ENCODE measurements at places on chromosomes 16 and 17.

DNA sequence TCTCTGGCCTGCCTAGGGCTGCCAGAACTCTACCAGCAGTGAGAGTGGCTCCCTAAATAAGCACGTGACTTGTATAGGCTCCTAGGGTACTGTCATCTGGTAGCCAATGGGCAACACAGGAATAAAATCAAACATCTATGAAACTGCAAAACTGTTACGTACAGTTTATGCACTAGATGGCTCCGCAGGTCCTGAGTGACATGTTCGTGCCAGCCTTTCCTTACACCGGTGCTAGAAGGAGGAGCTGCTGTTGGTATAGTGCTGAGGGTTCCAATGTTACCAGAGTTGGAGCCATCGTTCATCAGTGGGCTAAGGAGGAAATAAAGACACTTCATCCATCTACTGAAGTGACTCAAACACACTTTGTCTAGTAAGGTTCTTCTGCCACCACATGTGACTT is 63.2 kb upstream of the TRAP1 start:
- no peak for DNase-seq

- DNase-seq: no peak
Observed at GRCh38 chr17:10278218-10278617, 79.8 kb upstream of the GAS7 start.

DNA sequence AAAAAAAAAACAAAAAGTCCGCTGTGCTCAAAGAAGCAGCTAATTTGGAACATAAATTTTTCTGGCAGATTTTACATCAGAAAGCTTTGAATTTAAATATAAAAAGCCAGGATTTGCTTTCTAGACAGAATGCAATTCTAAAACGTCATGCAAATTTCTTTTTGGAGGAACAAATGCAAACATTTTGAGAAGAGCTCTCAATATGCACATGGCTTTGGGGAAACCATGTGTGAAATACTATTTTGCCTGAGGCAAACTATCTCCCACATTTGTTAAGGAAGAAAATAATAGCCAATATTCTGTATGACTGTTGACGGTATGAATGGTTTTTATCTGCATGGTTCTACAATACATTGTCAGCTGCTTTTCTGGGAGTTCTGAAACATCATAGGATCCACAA is 320.0 kb upstream of the PSMD7 start:
- DNase-seq: no peak

GRCh38 chr17:50129728-50130558 is at the start of gene SAMD14:
Gene SAMD14, minus strand, starts transcription at chr17:50130160. Its CDS starts 5,201 bp downstream, at chr17:50124959.
- peak; percentile 86 for DNase-seq

DNA sequence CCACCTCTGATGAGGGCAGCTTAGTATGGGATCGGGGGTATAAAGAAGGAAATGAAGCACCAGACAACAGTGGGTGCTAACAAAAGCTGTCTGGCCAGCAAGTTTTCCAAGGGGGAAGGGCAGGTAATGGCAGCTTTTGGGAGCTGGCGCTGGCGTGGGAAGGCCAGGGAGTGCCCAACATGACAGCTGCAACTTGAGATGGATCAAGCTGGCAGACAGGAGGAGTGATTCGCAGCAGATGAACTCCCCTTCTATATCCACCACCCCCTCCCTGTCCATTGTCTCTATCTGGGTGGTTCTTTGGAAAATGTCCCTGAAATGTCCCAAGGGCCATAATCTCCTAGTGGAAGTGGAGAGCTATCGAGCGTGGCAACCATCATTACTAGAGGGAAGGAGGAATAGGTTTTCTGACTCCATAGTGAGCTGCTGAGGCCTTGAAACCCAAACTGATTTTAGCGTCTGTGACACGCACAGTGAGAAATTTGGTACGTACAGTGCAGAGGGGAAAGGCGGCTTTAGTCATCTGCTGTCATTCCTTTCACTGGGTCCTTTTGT is 4.8 kb upstream of the INPP5K start:
- DNase-seq: no peak

GRCh38 chr17:59010026-59010425 is 96.7 kb downstream of the TRIM37 start:
- no peak for DNase-seq

DNA sequence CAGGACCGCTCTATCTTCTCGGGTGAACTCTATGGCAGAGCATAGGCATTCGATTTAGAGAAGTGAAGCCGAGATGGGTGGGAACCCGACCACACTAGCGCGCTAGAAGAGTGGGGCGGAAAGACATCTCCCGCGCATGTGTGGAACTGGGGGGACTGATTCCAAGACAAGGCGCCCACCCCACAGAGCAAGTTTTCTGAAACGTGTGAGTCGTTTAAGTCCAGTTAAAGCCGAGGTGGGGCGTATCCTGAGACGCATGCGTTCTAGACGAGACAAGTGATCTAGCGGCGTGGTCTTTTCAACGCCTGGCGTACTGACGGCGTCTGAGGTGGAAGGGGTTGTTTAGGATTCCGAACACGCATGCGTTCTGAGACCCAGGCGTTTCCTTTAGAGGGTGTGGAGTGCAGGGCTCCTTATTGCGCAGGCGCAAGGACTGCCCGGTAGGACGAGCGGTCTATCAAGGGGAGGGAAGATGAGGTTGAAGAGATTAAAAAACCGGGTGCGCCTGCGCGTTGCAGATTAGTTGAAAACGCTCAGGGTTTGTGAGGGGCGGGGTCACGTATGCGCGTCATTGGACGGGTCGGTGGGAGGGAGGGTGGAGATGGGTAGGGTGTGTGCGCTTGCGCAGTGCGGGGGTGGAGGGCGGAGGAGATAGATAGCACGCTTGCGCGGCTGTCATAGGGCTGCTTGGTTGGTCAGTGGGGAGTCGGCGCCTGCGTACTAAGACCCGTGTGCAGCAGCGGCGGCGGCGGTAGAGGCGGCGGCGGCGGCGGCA is at the start of gene EIF5A:
Gene EIF5A (plus strand): TSS at position 718 of the 775 bp plus-strand sequence. CDS start 2,008 bp downstream, outside the sequence.
- peak; percentile 99 for DNase-seq

- DNase-seq: no peak
Observed at GRCh38 chr17:65158041-65158440, 20.9 kb downstream of the RGS9 start.

DNA sequence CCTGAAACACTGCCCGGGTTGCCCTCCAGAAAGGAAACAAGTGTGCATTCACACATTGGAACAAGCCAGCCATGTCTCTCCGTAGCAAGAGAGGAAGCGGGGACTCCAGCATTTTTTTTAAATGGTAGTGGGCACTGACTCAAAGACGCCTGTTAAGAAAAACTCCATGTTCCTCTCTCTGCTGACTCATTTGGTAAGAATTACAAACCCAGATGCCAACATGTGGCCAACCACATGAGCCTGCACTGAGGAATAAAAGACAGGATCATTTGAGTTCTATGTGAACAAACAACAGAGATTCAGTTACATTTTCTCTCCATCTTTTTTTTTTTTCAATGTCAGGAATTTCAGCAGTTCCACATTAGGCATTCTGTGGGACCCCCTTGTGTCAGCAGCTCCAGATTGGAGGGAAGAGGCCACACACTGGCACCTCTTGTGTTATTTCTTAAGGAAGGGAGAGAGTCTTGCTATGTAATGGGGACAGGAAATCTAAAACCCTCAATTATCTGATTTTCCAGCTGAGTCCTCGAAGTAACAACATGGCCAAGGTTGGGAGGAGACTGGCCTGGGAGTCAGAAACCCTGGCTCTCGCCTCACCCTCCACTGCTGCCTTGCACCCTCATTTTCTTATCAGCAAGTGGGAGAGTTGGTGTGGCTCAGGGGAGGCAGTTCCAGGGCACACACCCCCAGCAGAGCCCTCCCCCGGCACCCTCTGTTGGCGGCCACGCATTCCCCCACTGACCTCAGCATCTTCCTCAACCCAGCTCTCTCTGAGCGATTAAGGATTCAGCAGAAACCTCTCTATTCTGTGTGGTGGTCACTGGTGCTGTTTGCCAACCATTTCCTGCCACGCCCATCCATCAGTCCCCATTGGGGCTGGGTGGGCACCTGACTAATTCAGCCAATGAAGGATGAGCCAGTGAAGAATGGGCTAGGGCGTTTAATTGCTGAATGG is 173.0 kb downstream of the FOXL1 start:
- no peak for DNase-seq

DNA sequence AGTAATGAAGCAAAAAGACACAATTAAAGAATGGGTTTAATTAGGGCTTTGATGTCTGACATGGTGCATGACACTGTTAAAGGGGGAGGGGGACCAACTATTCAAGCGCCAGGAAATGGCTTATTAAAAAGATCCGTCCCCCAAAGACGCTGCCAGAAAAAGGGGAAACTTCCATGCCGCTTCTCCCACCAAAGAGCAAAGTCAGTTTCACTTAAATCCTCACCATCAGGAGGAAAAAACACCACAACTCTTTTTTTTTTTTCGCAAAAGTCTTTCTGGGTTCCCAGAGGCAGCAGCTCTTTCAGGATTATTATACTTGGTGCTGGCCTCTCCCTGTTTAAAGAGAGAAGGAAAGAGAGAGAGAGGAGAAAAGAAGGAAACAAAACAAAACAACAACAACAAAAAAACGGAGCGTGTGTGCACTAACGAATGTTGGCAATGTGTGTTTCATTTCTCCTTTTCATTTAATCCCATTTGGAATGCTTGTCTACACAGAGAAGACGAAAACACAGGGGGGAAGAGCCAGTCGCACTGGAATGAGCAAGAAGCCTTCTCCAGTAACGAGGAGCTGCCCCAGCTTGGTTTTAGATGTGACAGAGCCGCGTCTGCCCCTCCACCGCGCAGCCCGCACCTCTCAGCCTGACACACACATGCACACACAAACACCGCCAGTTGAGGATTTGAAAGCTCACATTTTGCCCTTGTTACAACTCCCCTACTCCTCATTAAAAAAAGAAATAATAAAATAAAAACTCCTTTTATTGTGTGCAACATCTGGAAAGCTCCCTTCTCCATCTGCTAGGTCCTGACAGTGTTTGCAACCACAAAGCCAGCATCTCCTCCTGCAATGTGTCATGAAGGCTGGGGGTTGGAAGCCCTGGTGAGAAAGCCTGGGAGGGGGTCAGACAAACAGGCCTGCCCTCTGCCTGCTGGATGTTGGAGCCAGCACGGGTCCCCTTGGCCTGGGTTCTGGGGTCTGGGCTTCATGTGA is 32.7 kb upstream of the AXIN2 start:
- no peak for DNase-seq

- DNase-seq: peak; percentile 29
Observed at GRCh38 chr17:58702045-58702476, 9.7 kb downstream of the RAD51C start.

DNA sequence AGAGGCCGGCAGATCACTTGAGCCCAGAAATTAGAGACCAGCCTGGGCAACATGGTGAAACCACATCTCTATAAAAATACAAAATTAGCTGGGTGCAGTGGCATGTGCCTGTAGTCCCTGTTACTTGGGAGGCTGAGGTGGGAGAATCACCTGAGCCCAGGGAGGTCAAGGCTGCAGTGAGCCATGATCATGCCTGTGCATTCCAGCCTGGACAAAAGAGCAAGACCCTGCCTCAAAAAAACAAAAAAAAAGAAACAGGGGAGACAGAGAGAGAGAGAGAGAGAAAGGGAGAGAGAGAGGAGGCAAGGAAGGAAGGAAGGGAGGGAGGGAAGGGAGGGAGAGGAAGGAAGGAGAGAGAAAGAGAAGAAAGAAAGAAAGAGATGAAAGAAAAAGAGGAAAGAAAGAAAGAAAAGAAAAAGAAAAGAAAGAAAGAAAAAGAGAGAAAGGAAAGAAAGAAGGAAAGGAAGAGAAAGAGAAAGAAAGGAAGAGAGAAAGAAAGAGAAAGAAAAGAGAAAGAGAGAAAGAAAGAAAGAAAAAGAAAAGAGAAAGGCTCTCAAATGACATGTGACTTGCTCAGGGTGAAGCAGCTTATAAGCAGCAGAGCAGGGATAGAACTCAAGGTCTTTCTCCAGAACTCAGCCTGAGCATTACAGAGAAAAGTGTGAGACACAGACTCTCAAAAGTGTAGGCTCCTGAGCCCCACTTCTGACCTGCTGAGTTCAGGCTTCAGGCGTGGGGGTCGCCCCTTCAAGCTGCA is 15.5 kb downstream of the CX3CL1 start:
- DNase-seq: peak; percentile 53

DNA sequence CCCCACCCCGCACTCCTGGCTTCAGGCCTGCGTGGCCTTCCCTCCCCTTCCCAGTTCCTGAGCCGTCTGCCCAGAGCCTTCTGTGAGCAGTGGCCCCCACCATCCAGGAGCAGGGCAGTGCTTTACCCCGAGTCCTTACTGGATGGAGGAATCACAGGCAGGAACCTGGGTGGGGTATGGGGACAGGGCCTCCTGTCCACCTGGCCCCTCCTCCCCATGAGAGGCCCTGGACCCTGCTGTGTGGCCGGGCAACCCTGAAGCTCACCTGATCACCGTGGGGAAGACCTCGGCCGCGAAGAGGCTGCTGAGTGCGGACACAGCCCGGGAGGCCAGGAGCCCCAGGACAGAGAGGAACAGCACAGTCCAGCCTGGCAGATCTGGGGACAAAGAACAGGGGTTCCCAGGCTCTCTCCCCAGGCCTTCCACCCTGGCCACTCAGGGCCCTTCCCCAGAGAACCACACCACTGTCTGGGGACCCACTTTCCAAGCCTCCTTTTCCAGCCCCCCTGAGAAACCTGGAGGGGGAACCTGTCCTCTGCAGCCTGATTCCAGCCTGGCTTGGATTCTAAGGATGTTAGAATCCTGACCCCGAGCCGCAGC is 3.2 kb downstream of the SLC22A31 start:
- DNase-seq: no peak

- peak; percentile 39 for DNase-seq
Observed at GRCh38 chr17:38943607-38944006, 18.2 kb downstream of the LASP1NB start.

DNA sequence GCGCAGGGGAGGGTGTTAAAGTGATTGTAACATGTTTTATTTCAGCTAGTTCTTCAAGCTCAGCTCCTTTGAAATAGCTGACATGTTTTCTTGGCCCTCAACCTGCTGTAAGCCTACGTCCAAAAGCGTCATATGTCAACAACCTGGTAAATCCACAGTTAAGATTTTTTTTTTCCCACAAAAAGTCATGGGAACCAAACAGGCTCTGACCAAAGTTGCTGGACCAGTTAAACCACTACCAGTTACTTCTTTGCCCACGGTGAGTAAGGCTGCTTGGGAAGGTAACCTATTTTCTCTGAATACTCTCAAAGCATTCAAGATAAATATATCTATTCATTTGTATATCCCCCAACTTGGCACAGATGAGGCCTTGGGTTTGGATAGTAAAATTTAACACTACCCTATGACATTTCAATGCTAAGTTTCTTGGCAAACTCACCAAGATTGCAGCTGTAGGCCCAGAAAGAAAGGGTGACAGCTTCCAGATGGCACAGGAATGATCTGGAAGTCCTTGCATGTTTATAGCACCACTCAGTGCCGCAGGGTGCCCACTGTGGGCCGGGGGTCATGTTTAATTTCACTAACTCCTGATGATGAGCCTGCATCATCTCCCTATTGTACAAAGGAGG is 166.2 kb downstream of the XYLT1 start:
- no peak for DNase-seq

DNA sequence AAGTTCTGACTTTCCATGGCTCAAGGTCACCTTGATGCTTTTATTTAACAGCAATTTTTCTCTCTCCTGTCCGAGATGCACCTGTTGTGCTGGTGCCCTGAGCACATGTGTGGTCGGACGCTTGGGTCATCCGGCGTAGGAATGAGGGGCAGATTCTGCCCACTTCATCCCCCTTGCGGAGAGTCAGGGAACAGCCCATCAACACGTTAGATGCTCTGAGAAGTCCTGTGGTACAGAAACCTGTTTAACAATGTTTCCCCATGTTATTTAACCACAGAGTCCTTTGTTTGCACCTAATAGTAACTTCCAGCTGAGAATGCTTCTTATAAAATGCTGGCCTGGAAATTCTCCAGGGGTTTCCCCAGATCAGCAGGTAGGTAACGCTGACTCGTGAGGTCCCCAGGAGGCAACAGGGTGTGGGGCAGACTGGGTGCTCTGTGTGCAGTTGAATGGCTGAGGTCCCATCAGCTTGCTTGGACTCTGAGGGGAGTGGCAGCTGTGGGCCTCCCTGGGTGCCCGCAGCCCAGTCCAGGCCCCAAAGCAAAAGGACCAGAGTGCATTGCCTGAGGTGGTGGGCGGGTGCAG is 17.8 kb downstream of the DOC2B start:
- no peak for DNase-seq

Measured in GM13977 (cell line).